ENCODE measurements at places on chromosomes 5 and 9.

DNA sequence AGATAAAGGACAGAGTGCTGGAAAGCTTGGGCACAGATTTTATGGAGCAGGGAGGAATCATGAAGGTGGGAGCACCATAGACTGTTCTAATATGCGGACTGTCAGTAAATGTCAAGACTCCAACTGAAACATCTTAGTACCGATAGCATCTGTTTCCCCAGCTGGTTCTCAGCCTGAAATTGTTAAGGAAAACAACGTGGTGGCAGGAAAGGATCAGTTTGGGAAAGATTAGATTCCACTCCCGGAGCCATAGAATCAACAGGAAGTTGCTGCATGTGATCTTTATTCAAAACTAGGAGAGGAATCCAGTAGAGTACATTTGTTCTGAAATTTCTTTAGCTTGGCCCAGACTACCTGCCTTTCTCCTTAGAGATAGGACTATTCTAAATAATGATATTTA, 559.1 kb downstream of the CSNK1G3 start:
- DNase-seq = no peak

DNA sequence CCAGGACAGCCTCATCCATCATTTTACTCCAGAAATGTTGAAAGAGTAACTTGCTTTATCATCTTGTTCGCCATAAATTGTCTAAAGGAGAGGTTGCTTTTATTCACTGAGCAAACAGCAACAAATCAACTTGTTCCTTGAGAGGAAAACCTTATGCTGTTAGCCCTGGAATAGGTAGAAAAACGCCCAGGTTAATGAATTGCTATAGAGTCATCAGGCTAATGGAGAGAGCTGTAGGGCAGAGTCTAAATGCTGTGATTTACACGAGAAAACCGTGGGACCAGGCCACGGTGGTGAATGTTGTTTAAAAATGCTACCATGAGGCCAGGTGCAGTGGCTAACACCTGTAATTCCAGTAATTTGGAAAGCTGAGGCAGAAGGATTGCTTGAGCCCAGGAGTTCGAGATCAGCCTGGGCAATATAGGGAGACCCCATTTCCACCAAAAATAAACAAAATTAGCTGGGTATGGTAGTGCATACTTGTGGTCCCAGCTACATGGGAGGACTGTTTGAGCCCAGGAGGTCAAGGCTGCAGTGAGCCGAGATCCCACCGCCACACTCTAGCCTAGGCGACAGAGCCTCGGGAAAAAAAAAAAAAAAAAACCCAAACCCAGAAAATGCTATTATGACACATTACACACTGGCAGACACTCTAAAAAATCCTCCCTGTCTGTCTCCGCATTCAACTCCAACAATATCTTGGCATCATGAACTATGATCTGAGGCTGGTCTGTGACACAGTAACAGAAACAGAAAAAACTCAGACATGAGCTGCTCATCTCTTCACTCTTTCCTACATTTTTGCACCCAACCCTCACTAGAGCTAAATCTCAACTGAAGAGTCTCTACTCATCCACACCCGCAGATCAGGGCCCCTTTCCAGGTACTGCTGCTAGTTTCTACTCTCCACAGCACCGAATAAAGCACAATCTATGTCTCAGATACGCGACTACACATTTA, 118.6 kb upstream of the RETREG1 start:
- DNase-seq = no peak

DNA sequence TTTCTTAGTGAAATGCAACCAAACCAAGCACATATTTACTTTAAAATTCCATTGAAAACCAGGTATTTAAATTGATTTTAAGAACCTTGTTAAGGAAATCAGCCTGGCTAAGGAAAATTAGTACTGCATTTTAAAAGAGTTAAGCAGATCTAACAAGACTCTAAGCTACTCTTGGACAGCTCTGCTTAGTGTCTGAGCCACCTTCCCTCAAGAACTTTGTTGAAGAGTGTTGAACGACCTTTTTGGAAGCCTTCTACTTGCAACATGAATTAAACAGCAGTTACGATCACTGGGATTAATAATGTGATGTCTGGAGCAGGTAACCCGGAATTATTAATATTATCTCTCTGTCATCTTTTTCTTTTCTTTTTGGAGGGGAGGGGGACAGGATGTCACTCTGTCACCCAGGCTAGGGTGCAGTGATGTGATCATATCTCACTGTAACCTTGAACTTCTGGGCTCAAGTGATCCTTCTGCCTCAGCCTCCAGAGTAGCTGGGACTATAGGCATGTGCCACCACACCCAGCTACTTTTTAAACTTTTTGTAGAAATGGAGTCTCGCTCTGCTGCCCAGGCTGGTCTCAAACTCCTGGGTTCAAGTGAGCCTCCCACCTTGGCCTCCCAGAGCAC, 74.7 kb downstream of the ANKRD55 start:
- no peak for DNase-seq

DNA sequence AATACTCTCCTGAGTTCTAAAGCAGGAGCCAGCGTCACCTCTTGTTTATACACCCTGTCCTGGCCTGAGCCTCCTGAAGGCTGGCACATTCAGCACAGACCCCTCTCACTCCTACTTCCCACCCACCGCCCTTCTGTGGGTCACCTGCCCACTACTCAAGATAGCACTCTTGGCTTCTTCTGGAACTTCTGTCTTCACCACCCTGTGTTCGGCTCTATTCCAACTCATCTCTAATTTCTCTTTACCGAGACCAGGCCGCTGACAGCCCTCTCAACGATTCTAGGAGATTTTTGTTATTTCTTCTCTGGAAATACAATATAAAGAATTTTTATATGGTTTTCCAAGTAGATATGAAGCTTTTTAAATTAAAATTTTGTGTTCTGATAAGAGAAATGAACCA, 57.4 kb downstream of the IRF1 start:
- no peak for DNase-seq

DNA sequence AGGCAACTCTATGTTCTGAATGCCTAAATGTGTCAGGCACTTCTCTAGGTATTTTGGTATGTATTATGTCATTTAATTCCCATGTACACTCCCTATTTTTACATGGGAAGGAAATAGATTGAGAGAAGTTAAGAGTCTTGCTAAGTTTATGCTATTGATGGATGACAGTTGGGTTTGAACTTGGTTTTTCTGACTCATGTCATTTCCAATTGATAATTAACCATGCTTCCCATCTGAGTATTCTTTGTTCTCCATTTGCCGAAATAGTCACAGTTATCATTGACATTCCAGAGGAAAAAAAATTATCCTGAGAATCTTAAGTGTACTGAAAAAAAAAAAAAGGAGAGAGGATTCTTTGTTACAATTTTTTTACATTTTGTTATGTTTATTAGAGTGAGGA, 23.1 kb upstream of the DMRTA1 start:
- DNase-seq = no peak

- DNase-seq = no peak
Observed at GRCh38 chr9:120396931-120397330, 183.0 kb downstream of the CDK5RAP2 start.

DNA sequence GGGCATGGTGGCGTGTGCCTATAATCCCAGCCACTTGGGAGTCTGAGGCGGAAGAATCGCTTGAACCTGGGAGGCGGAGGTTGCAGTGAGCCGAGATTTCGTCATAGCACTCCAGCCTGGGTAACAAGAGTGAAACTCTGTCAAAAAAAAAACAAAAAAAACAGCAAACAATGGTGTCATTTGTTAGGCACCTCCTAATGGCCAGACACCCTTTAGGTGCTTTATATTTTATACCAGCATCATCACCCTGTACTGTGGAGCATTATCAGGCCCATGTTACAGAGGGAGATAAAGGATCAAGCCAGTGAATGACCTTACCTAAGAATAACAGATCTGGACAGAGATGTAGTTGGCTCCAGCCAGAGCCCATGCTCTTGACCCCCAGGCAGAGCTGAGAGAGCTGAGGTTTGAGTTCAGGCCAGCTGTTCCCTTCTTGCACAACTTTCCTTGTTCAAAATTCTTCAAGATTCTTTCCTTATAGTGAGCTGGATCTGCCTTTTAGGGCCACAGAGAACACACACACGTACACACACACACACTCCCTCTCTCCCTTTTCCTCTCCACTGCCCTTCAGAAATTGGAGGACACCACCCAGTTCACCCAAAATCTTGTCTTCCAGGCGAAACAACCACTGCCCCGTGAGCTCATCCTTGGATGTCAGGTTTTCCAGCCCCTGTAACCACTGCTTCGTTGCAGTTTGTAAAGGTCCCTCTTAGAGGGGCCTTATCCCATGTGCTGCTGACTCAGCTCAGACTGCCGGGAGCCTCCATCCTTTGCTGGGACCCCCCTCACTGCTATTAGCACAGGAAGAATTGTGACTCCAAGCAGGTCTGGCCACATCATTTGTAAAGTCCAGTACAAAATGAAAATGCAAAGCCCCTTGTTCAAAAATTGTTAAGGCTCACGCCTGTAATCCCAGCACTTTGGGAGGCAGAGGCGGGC, 10.4 kb upstream of the PTGES start:
- DNase-seq = no peak

- DNase-seq = no peak
Observed at GRCh38 chr9:114790521-114790920, 15.3 kb downstream of the TNFSF15 start.

DNA sequence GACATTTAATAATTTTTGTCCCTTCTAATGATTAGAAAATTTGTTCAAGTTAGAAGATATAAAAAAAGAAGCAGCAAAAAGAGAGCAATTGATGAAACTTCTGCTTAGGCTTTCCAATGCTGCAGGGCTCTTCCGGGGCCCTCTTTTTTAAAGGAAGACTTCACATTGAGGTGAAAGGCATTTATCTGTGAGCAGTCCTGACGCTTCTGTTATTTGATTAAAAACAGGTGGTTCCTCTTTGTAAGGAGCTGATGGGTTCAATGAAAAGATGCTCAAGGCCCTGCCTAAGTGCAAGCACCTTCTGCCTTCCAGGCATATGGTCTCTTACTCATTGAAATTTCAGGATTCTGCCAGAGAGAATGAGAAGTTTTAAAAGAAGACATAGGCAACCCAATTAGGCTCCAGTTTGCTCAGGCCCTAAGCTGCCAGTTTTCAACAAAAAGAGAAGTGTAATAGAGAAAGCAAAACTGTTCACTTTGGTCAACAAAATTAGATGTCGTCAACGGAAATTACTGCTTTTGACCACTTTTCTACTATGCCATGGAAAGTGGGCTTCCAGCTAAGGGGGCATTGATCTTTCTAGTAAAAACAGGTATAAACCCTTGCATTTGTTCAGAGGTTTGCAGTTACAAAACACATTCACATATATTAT, 100.2 kb downstream of the INSYN2B start:
- DNase-seq = no peak

GRCh38 chr9:116320290-116320689, 166.7 kb downstream of the PAPPA start:
- no peak for DNase-seq

- DNase-seq = no peak
Observed at GRCh38 chr9:136082496-136083361, 12.4 kb downstream of the NACC2 start.

GRCh38 chr9:107755246-107755645, 265.7 kb upstream of the KLF4 start:
- no peak for DNase-seq

- DNase-seq = no peak
Observed at GRCh38 chr9:93684161-93684765, 107.9 kb downstream of the PHF2 start.

- DNase-seq = no peak
Observed at GRCh38 chr5:43729846-43730478, 127.0 kb downstream of the NNT start.

DNA sequence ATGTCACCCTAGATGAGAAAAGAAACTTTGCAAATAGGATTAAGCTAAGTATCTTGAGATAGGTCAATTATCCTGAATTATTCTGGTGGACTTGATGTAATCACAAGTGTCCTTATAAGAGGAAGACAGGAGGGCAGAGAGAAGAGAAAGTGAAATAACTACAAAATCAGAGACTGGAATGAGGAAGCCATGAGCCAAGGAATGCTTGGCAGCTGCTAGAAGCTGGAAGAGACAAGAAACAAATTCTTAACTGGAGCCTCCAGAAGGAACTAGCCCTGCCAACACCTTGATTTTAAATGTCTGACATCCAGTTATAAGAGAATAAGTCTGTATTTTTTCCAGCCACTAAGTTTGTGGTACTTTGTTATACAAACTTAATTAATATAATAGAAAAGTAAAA, 480.0 kb downstream of the NR2F1-AS1 start:
- no peak for DNase-seq

DNA sequence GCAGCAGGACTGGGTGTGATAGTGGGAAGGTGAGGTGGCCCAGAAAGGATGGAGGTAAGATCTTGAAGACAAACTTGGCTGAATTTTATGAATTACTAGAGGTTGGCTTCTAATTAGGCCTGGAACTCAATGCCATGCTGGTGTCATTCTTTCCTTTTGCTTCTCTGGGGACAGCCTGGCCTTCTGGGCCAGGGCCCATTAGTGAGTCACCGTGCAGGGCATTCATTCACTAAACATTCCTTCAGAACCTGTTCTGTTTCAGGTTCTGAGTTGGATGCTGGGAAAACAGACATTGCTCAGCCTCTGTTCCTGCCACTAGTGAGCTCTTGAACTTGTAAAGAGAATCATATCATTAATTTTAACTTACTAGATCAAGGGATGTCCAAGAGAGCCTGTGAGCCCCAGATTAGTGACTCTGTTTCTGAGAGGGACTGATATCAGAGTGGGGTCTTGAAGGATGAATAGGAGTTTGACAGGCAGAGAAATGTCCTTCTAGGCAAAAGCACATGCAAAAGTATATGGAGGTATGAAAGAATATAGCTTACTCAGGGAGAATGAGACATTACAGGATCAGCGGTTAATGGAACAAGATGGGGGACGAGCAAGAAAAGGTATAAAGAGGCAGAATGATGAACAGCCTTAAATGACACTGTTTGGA, 66.5 kb downstream of the LHX2 start:
- no peak for DNase-seq

- DNase-seq = no peak
Observed at GRCh38 chr9:89658401-89658800, 53.6 kb downstream of the GADD45G start.

DNA sequence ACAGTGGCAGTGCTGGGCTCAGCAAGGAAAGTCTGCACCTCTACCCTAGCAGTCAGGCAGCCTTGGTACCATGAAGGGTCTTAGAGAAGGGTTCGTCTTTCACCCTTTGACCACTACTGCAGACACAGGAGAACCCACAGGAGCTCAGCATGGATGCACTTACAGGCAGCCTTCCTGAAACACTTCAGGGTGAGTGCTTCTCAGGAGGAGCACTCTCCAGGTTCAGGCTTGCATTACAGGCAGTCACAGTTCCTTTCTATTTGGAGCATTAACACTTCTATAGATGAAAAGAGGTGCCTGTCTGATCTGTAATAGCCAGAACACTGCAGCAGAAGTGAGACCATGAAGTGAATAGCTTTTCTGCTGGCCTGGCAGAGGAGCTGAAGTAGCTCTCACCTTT, 8.7 kb upstream of the CYLC2 start:
- no peak for DNase-seq

GRCh38 chr5:1345876-1346626, 1.2 kb upstream of the CLPTM1L start:
- DNase-seq = no peak

All from activated naive CD8-positive, alpha-beta T cell treated with anti-CD3 and anti-CD28 coated beads, Interleukin-2, amount 50 U/mL, for 16 hours (primary cell).